ENCODE measurements at places on chromosomes 11 and 22.

GRCh38 chr22:44737406-44738346, 14.7 kb upstream of the ARHGAP8 start:
- DNase-seq = no peak

DNA sequence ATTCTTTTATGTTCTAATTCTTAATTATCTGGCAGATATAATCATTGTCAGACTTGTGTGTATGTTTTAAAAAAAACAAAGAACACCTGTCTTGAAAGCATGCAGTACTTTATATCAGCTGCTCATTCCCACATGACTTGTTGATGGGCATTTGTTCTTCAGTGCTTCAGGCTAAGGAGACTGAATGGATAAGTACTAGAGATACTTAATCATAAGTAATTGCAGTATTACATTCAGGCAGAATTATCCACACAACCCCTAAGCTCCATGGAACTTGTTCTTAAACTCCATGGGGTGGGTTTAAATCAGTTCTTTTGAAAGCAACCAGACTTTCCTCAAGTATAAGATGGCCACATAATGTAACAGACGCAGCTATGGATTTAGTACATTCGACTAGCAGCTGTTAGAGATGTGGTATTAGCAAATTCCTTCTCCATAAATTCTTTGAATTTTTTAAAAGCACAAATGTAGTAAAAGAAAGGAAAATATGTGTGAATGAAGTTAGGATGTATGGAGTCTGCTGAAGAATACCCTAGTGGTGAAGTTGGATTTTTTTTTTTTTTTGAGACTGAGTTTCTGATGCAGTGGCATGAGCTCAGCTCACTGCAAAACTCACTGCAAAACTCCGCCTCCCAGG, 3.0 kb downstream of the JAM3 start:
- no peak for DNase-seq

GRCh38 chr11:118896472-118896913, 12.8 kb downstream of the CXCR5 start:
- DNase-seq = no peak

- DNase-seq = no peak
Observed at GRCh38 chr11:66878474-66878873, 21.6 kb downstream of the LRFN4 start.

DNA sequence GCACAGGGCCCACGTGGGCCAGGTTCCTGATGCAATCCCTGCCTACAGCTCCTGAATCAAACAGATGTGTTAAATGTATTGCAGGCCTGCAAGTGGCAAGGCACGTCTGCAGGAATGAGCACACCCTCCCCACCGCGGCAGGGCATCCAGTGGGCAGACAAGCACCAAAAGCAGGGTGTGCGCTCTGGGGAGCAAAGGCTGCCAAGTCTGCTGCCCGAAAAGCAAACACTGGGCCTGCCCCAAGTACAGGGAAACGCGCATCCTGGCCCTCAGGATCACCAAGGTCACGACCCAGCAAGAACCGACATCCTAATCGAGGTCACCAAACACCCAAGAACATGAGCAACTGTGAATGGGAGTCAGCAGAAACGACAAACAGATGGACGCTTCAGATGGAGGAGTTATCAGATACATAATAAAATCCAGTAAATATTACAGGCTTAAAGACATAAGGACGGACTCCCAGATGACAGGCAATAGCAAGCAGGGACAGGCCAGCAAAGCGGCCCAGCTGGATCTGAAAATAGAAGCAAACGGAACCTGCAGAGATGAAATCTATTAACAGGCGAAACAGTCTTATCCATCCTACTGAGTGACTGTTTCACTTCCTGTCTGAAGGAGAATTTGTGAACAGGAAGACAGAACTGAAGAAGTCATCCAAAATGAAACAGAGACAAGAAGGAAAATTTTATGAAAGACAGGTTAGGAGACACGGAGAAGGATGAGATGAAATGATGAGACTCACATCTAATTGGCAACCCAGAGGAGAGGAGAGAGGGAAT, 26.7 kb downstream of the CARS1 start:
- DNase-seq = no peak

DNA sequence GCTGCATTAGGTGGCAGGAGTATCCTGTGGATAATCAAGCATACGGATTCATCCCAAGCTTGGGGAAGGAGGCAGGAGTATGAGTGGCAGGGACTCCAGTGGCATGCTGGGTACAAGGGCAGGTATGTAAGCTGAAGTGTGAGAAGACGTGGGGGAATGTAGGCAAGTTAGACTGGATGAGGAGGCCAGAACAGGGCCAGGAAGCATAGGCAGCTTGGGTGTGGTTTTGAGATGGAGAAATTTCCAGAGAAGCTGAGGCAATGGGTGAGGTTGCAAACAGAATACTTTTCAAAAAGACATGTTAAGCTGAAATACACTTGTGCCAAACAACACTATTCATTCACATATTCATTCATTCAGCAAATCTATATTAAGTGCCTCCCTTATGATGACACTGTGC, 43.1 kb upstream of the AMOTL1 start:
- DNase-seq = no peak

GRCh38 chr11:46121301-46121723, at the start of gene PHF21A:
TSS of gene PHF21A (minus strand) at chr11:46121454. CDS start at chr11:46084219, 37,235 bp downstream.
- DNase-seq = peak; percentile 86

DNA sequence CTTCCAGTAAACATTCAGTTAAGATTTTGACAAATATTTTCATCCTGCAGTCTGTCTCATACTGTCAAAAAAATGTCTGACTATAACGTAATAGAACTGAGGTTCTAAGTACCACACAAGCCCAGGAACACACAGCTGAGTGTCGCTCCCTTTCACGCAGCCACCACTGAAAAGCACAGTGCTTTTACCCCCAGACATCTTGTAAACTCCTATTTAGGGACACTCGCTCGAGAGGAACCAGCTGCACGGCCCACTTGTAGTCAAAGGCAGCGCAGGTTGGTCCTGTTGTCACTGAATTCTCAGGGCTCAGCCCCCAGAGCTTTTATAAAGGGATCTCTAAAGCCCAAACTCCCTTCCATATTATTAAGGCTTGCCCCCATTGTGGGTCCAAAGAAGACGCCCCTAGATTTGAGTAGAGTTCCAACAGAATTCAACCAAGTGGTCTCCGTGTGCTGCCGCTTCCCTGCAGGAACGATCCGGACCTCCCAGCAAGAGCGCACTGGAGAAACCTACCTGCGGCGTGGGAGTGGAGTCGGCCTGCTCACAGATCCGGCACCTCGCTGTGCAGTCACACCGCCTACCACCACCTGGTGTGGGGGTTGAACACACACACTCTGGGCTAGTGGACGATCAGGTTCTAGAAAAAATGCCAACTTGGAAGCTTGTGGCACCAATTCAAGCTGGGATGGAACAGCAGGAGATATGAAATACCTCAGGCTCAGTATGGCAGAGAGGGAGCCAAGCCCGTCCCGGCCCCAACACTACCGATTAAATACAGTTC, 23.4 kb downstream of the ASPHD2 start:
- no peak for DNase-seq
